ENCODE measurements at places on chromosomes 6 and 20.

DNA sequence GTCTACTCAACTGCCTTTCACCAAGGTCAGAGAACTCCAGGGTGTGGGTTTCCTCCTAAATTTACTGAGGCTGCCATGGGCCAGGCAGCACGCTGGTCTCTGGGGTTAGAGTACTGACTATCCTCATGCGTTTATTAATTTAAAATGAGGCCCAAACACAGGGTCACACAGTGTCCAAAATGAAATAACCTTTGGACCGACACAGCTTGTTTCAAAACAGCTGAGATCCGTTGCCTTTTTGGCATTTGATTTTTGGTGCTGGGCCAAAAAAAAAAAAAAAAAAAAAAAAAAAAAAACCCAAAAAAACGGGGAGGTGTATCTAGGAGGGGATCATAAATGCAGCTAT is 14.6 kb upstream of the TOX2 start:
- DNase-seq: no peak

DNA sequence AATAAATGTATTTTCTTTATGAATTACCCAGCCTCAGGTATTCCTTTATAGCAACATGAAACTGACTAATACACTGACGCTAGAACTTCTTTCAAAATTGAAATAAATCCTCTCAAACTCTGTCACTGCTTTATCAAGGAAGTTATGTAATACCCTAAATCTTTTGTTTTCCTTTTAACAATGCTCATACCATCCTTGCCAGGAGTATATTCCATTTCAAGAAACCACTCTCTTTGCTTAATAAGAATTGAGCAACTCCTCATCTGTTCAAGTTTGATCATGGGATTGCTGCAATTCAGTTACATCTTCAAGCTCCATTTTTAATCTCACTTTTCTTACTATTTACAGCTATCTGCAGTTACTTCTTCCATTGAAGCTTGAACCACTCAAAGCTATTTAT is 707.6 kb upstream of the MARCKS start:
- no peak for DNase-seq

GRCh38 chr6:44782892-44783291 is 395.4 kb downstream of the CDC5L start:
- DNase-seq: no peak

DNA sequence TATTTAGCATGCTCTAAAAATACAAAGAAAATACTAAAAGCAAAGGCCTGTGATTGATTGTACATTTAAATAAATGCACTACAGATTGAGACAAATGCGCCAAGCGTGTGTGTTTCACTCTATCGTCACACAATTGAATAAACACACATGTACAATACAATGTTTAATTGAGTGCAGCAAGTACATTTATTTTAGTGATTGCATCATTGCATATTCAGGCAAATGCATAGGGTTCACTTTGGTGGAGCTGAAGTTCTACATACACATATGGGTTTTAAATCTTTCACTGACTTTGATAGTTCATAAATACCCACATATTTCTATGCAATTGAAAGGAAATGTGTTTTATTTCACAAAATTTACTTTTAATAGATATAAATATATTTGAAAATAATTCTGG is 750.6 kb upstream of the MMS22L start:
- DNase-seq: no peak

DNA sequence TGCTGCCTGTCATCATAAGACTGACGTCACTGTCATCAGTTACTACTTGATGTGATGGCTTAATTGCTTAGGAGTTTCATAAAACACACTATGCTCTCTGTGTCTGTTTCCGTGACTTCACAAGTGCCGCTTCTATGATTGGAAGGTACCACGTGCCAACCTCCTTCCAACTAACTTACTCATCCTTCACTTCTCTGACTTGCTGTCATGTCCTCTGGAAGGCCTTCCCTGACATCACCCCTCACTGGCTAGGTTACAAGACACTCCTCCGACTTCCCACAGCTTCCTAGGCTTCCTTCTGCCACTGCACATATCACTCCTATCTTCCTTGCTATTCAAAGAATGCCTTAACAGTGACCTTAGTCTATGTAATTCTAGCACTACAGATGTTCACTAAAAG is 20.4 kb downstream of the SERINC3 start:
- DNase-seq: no peak

DNA sequence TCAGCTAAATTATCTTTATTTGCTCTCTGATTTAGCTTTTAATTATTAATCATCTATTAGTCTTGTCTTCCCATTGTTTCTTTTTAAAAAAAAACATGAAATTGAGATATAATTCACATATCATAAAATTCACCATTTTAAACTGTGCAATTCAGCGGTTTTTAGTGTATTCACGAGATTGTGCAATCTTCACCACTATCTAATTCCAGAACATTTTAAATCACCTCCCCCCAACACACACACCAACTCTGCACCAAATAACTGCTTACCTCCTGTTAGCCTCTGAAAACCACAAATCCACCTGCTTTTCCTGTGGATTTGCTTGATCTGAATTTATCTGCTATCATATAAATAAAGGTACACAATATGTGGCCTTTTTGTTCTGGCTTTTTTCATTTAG is 8.8 kb upstream of the ABRACL start:
- DNase-seq: no peak

DNA sequence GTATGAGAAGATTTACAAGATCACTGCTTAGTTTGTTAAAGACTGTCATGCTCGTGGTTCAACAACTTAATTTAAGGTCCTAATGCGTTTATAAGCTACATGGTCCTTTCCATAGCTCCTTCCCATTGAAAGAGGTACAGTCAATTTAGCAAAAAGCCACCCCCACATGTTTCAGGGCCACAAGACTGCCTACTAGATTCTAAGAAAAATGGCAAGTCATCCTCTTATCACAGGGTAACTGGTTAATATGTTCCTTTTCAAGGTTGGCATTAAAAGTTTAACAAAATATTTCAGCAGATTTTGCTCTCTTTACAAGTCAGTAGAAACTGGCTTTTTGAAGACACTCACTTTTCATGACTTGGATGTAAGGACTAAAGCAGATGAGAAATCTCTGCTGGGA is 15.7 kb downstream of the GSTA3 start:
- no peak for DNase-seq

DNA sequence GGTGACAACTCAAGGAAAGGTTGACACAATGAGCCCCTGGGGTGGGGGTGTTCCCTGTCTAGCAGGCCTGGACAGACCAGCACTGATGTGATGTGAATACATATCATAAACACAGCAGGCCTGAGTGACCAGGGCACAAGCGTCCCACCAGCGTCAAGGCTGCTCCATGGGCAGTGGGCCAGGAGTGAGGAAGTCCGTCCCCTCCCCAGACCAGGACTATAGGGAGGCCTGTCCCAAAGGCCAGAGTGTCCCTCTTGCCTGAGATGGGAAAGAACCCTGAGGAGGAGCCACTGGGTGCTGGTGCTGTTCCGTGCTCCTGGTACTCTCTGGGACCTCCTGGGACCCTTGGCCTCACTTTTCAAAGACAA is 44.6 kb downstream of the RRBP1 start:
- DNase-seq: no peak

- peak; percentile 58 for DNase-seq
Observed at GRCh38 chr6:44078827-44079671, 48.2 kb downstream of the MRPL14 start.
